ENCODE measurements at places on chromosomes 4 and X.
A peak's percentile ranks its signal among the peaks of the same experiment; 100 is the strongest.

DNA sequence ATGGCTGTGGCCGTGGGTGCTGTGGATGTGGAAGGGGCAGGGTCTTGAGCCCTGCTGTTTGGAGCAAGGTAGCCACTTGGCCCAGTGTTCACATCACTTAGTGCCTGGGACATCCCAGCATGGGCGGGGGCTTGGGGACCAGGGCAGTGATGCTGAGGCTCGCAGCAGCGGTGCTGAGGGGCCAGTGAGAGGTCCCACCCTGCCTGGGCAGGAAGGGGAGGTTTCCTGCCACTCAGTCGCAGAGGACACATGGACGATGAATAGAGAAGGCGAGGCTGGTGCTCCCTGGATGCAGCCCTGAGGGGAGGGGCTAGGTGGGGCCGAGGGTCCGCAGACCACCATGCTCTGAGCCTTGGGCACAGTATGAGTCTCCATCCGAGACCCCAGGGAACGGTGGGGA is 25.7 kb downstream of the DOK7 start:
- DNase-seq, result no peak

- no peak for DNase-seq
Observed at GRCh38 chr4:41865981-41866798, 69.0 kb upstream of the TMEM33 start.

DNA sequence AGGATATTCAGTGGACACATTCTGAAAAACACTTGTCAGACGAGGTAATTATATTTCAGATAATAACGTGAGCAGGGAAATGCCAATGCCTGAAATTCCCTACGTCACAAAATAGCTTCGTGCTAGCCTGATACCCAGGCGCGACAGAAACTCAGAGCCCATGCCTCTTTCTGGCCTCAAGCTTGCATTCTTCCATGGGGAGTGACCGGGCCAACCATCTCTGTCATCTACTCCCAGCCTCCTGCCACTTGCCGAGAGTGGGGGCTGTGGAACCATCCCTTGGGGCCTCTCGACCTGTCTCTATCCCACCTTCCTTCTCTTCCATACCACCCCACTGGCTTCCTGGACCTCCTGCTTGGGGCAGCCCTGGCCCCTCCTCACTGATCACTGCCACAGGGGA is 34.5 kb upstream of the CDKN2AIP start:
- no peak for DNase-seq

- DNase-seq, result peak; percentile 29
Observed at GRCh38 chr4:54065282-54066087, 1.1 kb upstream of the CHIC2 start.

DNA sequence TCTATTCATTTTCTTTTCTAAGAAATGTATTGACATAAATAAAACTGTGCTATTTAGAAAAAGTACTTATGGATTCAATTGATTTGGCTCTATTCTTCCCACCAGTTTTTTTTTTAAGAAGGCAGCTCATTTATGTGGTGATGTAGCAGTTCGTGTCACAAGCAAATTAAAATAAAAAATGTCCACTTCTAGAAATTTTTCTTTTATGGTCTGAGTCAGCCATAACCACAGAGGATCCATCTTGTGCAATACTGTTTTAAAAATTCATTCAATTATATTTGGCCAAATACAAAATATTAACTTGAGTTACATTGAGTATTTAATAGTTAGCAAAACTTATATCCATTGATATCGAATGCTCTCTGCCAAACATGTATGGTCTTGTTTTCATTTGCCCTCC is 207.9 kb upstream of the FAT1 start:
- no peak for DNase-seq

Data from GF-D8 (cell line).